ENCODE measurements at places on chromosomes 1 and 21.

DNA sequence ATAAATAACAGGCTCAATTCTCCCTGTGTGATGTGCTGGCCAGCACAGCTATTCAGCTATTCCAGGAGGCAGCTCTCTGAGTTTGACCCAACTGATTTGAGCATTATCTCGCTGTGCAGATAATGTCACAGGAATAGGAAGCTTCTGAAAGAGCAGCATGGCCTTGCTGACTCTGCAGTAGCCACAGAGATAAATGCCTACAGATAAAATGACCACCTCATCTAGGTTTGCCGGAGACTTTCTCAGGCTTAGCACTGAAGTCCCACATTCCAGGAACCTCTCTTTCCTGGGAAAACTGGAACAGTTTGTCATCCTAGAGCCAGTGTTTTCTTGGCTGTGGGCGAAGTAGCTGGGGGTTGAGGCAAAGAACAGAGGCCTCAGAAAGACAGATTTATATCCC lies 98.9 kb downstream of the MRPL39 start:
- DNase-seq: no peak

- peak; percentile 73 for DNase-seq
Measured at GRCh38 chr1:221381910-221382623, 359.8 kb downstream of the DUSP10 start.

- DNase-seq: no peak
Measured at GRCh38 chr1:19835578-19835977, 20.5 kb upstream of the RNF186 start.

GRCh38 chr1:225754940-225755641 lies 22.5 kb upstream of the SRP9 start:
- peak; percentile 93 for DNase-seq

- DNase-seq: no peak
Measured at GRCh38 chr1:107293901-107294613, 153.2 kb downstream of the NTNG1 start.
